Mammary epithelial cell (primary cell): ENCODE measurements at places on chromosomes 6 and 20. TPM values are rescaled to one million over a fixed set of nuclear protein-coding genes. Genes with fewer than 3 reads are reported as not detected.
A peak's percentile ranks its signal among the peaks of the same experiment; 100 is the strongest.

DNA sequence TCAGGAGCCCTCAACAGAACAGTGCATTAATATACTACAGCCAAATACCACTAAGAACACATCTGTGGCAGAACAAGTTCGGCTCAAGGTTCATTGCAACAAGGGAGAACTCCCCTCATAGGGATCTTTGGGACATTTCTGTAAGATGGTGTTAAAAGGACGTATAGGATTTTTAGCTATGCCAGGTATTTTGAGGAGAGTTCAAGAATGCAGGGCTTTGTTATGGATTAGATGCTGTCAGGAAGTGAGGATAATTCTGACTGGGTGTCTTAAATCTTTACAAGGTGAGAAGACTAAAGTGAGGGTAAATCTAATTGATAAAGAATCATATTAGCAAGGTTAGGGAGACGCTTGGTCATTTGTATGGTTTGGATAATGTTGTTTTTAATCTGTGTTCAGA is 83.7 kb upstream of the AHI1 start:
- no peak for DNase-seq

DNA sequence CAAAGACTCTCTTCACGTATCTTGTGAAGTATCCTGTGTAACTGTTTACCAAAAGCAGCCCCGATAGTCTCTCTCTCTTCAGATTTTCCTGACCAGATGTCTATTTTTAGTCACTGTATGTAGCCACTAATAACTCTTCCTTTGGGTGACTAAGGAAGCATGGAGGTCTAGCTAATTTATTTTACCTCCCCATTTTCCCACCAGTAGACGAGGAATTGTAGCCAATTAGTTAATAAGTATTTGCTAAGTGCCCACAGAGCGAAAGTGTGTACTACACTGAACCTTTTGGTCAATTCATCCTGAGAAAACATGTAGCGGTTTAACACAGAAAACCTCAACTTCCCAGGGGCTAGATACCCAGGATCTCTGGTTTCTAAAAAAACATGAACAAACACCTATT is 180.6 kb downstream of the TBX18 start:
- DNase-seq = no peak

The TAGAP gene
- not detected in 2 replicates for total RNA-seq

- DNase-seq = no peak
Observed at GRCh38 chr20:46151936-46152335, 33.8 kb downstream of the CD40 start.

The SSR1 gene
- total RNA-seq = 93.5 TPM

The SAMD5 gene
- 2.9 TPM in 2 replicates for total RNA-seq

The POLR3F gene
- total RNA-seq = 10.7 and 12.1 TPM in 2 replicates

GRCh38 chr6:163147994-163148393 is 266.5 kb upstream of the QKI start:
- DNase-seq = no peak

DNA sequence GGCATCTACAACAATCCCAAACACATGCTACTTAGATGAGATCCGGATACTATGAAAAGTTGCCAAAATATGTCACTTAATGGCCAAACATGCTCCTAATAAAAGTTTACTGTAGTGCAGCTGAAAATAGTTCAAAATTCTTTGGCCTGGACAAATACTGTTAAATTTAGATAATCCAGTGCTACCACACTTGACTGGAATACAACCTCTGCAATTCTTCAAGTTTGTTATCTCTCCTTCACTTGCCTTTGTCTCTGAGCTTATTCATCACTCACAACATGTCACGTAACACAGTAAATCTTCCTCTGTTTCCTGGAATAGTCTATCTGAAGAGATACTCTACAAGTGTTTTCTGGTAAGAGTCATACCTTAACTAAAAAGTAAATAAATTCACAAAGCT is 10.5 kb upstream of the PLN start:
- DNase-seq = no peak

GRCh38 chr6:51398064-51398705 is 579.5 kb downstream of the TFAP2B start:
- DNase-seq = peak; percentile 43

DNA sequence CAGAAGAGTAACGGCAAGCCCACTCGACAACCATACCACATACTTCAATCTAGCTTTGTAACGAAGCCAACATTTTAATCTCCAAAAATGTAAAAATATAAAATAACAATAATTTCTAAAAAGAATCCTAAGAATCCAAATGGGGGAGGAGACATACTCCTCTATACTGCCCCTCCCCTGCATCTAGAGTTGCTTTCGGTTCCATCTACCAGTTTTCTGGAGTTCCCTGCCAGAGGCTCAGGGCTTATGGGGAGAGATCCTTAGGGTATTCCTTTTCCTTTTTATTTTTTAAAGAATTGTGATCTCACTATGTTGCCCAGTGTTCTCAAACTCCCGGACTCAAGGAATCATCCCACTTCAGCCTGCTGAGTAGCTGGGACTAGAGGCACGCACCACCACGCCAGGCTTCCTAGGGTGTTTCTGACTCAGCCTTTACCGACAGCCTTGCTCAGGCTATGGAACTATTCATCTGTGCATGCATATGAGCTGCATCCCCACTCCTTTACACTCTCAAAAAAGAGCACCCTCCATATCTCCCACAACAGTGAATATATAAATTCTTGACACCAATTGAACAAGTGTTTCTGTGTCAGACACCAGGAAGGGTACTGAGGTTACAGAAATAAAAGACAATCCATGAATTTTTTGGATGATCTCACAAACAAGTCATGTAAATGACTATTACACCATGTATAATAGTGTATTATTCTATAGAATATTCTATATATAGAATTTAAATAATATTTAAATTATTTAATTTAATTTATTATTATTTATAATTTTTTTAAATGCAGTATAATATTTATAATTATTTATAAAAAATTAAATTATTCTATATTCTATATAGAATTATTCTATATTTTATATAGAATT is 40.7 kb upstream of the UBR2 start:
- no peak for DNase-seq

The TSBP1 gene
- total RNA-seq = not detected in 2 replicates

DNA sequence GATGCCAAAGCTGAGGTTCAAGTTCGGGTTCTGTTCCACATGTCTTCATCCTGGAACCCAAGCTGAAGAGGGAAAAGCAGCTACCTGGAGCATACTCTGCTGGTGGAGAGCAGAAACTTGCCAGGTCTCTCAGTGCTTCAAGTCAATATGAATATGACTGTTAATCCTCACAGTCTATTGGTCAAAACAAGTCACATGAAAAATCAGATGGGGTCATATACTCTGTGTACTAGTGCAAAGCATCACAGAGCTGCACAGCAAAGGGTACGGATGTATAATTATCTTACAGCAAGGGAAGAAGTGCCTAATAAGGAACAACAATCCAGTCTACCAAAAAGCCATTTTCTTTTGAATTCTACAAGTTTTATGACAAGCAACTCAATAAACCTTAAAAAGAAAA is 11.6 kb downstream of the NCOA7 start:
- no peak for DNase-seq

GRCh38 chr6:109096208-109096607 is 901 bp downstream of the CEP57L1 start:
- no peak for DNase-seq

GRCh38 chr6:161355696-161356095 is 81.8 kb upstream of the AGPAT4 start:
- DNase-seq = no peak

- no peak for DNase-seq
Observed at GRCh38 chr20:47667531-47668312, 117.6 kb downstream of the SULF2 start.

DNA sequence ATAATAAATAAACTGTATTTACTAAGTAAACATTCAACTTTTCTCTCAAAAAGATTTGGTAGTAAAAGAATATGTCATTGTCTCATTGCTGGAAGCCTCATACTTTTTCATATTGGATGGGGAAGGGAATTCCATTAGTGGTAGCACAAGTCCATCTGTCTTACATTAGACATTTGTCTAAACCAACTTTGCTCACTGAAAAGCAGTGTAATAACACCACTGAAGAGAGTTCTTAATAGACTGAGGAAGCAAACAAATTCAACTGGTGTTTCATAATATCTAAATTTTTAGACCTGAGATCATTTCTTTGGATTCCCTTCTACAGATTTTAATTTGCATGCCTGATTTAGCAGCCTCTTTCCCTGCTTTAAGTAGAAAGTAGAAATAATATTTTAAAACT is 62.7 kb downstream of the PLCB1 start:
- DNase-seq = no peak

DNA sequence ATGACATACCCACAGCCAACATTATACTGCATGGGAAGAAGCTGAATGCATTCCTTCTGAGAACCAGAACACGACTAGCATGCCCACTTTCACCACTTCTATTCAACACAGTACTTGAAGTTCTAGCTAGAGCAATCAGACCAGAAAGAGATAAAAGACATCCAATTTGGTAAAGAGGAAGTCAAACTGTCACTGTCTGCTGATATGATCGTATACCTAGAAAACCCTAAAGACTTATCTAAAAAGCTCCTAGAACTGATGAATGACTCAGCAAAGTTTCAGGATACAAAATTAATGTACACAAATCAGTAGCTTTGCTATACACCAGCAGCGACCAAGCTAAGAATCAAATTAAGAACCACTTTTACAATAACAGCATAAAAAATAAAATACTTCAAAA is 60.5 kb downstream of the EYS start:
- no peak for DNase-seq

DNA sequence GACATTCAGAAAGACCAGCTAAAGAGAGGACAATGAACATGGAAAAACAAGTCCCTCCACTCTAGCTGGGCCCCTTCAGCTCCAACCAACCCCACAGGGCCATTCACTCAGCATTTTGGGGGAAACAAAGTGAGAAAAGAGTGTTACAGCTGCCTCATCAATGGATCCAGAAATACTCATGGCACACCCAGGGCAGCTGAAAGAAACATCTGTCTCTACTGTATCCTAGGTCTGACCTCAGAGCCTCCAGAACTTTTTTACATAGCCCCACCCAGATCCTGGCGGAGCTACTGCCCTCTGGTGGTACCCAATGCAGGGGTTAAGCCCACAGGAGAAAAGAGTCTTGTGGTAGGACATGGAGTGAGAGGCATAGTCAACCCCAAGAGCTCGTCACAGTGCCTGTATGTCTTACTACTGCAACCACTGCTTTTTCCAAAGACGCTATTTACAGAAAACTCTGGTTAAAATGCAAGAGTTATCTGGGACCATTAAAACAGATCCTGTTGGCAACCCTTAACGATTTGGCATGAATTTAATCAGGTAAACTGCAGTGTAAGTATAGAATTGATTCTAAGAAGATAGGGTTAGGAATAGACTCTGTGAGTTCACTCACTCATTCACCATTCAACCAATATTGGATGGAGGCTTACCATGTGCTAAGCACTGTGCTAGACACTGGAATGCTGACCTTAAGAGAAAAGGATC is 37.4 kb upstream of the FAM83C start:
- peak; percentile 31 for DNase-seq

- no peak for DNase-seq
Observed at GRCh38 chr6:158825038-158825950, 6.1 kb upstream of the EZR start.

GRCh38 chr6:154406869-154407268 is 50.3 kb upstream of the IPCEF1 start:
- DNase-seq = no peak

The TFAP2D gene
- total RNA-seq = not detected in 2 replicates

- no peak for DNase-seq
Observed at GRCh38 chr20:15840636-15841301, 732.5 kb downstream of the KIF16B start.

GRCh38 chr6:81734081-81734480 is 18.4 kb downstream of the TENT5A start:
- no peak for DNase-seq

DNA sequence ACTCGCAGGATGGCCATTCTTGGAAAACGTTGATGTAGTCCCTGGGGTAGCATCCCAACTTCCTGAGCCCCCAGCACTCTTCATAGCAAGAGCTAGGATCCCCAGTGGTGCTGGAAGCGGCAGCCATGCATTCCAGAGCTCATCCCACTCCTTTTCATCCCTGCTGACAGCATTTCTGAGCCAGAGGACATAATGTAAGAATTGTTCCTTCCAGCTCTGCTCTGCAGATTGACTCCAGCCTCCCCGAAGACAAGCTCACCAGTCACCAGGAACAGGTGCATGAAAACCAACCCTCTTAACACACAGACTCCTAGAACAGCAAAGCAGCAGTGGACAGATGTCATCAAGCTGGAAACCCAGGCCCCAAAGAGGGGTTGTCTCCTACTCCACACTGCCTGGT is 3.8 kb downstream of the SLC13A3 start:
- DNase-seq = no peak

DNA sequence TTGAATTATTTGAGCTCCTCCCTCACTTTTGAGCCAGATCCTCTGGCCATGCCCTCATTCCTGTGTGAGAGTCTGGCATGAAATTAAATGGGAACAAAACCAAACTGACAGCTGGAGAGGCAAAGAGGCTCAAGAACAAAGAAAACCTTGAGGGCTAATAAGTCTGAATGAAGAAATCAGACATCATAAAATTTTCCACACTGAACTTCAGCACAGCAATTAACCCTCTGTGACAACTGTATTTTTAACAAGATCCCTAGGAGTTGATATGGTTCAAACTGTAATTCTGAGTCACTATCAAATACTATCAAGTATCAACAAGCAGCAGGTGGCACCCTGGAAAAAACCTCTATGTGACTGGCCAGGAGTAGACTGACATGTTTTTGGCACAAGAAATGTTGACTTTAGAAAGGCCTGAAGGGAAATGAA is 109.4 kb upstream of the EMILIN3 start:
- DNase-seq = peak; percentile 70

DNA sequence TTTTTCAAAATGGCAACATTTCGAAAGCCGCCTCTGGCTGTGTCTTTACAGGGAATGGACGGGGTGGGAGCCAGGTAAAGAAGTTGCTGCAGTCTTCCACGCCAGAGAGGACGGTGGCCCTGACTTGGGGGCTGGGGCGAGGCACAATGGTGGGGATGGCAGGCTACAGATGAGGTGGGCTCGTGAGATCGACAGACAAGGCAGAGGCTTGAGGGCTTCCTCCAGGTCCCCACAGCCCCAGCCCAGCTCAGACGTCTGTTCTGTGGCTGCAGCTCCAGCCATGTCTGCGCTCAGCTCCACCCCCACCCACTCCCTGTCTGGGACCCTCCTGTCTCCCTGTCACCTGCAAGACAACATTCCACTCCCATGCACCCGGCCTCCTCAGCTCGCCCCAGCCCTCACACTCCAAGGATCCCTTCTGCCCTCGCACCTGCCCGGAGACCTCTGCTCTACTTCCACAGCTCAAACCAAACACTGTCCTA is 7.4 kb upstream of the C20orf144 start:
- DNase-seq = no peak

The PLAGL1 gene
- total RNA-seq = 27.1 and 30.7 TPM in 2 replicates

The FRMD1 gene
- not detected in 2 replicates for total RNA-seq

DNA sequence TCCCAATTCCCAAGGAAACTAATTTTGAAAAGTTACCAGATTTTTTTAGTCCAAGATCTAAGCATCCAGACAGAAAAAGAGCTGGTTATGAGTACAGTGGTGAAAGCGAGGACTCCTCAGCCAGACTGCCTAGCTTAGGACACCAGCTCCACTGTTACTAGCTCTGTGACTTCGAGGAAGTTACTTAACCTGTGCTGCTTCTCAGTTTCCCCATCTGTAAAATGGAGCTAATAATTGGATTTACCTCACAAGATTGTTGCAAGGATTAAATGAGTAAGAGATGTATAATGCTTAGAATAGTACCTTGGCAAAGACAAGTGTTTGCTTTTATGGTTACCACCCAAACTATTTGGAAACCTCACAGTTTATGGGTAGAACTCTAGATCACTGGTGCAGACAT is 1.1 kb downstream of the NT5DC1 start:
- DNase-seq = no peak

The CDYL gene
- total RNA-seq = 47.7 TPM

- no peak for DNase-seq
Observed at GRCh38 chr6:132058975-132059374, 107.8 kb upstream of the CCN2 start.
